ENCODE measurements at places on chromosomes 2 and 18.
A peak's percentile ranks its signal among the peaks of the same experiment; 100 is the strongest.

GRCh38 chr2:152284398-152284797, 50.6 kb upstream of the FMNL2 start:
- H3K4me1 ChIP-seq = no peaks in the 10 kb centered on the region
- DNase-seq = no peak
- no peaks in the 10 kb centered on the region for H3K27me3 ChIP-seq

GRCh38 chr2:88764850-88765153, 73.3 kb downstream of the RPIA start:
- peaks cover 30% of the 10 kb centered on the region for H3K27me3 ChIP-seq
- no peak overlapping the region for H3K4me3 ChIP-seq
- H3K27ac ChIP-seq = no peak overlapping the region
- H3K36me3 ChIP-seq = peaks cover 13% of the 10 kb centered on the region
- DNase-seq = no peak

- DNase-seq = peak; percentile 81
- H3K4me3 ChIP-seq = peak overlapping the region; percentile 63
- H3K36me3 ChIP-seq = peaks cover 14% of the 10 kb centered on the region
- peaks cover 72% of the 10 kb centered on the region for H3K4me1 ChIP-seq
- peak overlapping the region; percentile 82 for H3K27ac ChIP-seq
- H3K27me3 ChIP-seq = peaks cover 24% of the 10 kb centered on the region
These were observed 125.7 kb downstream of the HDAC4 start for GRCh38 chr2:239275044-239275685.

DNA sequence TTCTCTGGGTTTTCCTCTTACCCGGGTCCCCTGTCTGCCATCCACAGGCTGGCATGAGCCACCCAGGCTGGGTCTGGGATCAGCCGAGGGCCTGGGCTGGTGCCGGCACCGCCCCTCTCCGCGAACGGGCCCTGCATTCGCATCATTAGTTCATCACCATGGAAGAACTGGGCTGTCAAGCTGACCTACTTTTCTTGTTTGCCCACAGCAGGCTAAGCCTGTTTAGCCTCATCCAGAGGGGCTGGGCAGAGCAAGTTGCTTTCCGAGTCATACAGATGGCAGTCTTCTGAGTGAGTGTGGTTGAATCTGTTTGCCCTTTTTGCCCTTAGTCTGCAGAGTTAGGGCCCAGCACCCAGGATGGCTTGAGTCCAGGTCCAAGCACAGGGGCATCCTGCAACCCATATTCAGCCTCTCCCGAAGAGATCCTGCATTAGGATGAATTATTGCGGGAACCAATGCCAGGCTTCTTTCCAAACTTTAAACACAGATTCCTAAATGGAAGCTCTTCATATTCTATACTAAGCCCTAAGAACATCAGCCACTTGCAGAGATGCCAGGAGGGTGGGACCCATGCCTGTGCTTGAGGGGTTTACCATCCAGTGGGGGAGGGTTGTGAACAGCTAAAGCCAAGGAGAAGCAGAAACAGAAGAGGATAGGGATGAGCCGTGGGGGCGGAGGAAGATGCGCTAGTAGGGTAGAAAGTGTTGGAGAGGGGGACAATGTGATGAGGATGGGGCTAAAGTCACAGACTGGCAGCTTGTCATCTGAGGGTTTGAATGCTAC, 68.0 kb downstream of the NPAS2 start:
- no peaks in the 10 kb centered on the region for H3K36me3 ChIP-seq
- H3K27ac ChIP-seq = no peak overlapping the region
- peaks cover 14% of the 10 kb centered on the region for H3K4me1 ChIP-seq
- DNase-seq = no peak
- H3K27me3 ChIP-seq = no peaks in the 10 kb centered on the region

- H3K4me1 ChIP-seq = no peaks in the 10 kb centered on the region
- peaks cover 26% of the 10 kb centered on the region for H3K27me3 ChIP-seq
- no peak for DNase-seq
- H3K4me3 ChIP-seq = no peak overlapping the region
- H3K36me3 ChIP-seq = no peaks in the 10 kb centered on the region
- H3K27ac ChIP-seq = no peak overlapping the region
These were observed 9.9 kb downstream of the AQP12B start for GRCh38 chr2:240672701-240673190.

DNA sequence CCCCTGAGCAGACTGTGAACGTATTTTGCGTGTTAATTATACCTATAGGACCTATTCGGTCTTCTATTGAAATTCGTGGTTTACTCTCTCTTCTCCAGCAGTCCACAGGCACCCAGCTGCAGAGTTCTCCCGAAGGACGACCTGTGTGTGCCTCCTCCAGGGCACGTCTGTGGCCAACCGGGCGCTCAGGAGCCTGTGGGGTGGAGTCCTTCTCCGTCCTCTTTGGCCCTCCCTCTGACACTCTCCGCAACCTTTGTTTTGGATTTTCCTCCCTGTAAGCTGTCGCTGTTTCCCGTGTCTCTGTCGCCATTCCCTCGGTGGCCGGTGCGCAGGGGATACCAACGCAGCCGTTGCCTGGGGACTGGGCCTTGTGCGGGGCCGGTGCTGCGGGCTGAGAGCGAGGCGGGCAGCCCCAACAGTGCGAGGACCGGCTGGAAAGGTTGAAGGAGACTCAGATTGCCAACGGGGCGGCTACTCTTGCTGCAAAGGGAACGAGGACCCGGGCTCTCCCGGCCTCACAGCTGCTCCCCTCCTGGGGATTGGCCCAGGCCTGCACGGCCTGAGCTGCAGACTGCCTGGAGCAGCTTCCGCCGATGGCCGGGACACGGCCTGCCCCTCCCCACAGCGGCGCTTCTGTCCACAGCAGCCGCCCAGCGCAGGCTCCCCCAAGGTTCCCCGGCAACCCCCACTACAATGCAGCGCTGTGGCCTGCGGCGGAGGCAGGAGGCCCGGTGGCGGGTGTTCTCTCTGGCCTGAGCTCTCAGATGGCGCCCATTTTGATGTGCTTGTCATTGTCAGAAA, 221.0 kb downstream of the MTX2 start:
- H3K27ac ChIP-seq = no peak overlapping the region
- H3K4me3 ChIP-seq = no peak overlapping the region
- no peak for DNase-seq
- peaks cover 74% of the 10 kb centered on the region for H3K27me3 ChIP-seq
- no peaks in the 10 kb centered on the region for H3K36me3 ChIP-seq

GRCh38 chr18:13587937-13588336, 138.4 kb downstream of the FAM210A start:
- peaks cover 80% of the 10 kb centered on the region for H3K4me1 ChIP-seq
- H3K4me3 ChIP-seq = peak overlapping the region; percentile 62
- H3K36me3 ChIP-seq = peaks cover 29% of the 10 kb centered on the region
- H3K27me3 ChIP-seq = no peaks in the 10 kb centered on the region
- peak overlapping the region; percentile 90 for H3K27ac ChIP-seq
